Activated CD8-positive, alpha-beta T cell treated with anti-CD3 and anti-CD28 coated beads for 36 hours (primary cell): ENCODE measurements at places on chromosomes 5 and 9. TPM values are rescaled to one million over a fixed set of nuclear protein-coding genes. Genes with fewer than 3 reads are reported as not detected.

DNA sequence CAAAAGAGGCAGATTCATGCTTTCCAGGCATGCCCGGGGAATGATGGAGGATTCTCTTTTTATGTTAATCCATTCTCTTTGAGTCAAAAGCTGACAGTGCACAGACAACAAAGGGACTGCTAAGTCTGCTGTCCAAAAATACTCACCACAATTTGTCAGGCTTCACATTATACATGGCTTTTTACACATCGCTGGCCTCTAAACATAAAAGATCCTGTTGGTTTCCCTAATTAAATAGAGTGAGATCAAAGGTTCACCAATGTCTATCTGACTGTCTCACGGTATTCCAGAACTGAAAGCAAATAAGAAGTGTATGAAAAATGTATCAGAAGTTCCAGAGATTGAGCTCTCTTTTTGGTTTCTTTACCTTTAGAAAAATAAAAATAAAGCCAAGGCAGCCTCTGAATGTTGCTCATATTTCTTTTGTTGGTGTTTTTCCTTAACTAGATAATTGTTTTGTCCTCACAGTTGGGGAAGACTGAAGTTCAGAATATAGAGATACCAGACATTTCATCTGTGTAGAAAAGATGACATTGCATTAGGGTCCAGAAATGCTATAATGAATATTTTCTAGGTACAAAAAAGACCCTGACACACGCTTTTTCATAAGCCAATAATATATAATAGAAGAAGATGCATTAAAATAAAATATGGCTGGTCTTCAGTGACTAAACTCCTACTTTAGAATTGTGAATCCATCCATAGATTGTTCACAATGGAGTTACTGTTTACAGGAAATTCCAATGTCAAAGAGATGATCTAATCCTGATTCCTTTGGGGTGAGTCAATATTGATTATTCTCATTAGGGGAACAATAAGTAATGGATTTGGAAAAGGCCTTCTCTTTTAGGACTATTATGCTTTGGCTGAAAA, 688.2 kb upstream of the CDH6 start:
- H3K27ac ChIP-seq: no peak overlapping the region
- no peaks in the 10 kb centered on the region for H3K27me3 ChIP-seq
- H3K4me3 ChIP-seq: no peak overlapping the region
- no peaks in the 10 kb centered on the region for H3K36me3 ChIP-seq
- no peaks in the 10 kb centered on the region for H3K4me1 ChIP-seq

DNA sequence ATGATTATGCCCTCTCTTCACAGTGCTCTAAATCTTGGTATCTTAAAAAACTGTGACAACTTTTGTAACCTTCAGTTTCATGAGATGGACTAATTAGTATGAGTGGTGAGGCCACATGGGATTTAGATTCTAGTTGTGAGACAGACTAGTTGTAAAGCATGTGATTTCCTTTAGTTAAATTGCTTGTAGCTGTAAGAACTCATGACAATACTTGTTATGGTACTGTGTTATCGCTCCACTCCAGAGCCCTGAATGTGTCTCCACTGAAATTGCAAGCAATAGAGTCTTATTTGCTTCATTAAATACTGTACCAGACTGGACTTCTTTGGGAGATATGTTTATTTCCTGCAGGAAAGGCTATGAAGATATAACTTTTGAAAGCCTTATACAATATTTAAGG, 1198.3 kb upstream of the CDH6 start:
- H3K27ac ChIP-seq: no peak overlapping the region
- no peaks in the 10 kb centered on the region for H3K4me1 ChIP-seq
- no peak overlapping the region for H3K4me3 ChIP-seq
- no peaks in the 10 kb centered on the region for H3K36me3 ChIP-seq

DNA sequence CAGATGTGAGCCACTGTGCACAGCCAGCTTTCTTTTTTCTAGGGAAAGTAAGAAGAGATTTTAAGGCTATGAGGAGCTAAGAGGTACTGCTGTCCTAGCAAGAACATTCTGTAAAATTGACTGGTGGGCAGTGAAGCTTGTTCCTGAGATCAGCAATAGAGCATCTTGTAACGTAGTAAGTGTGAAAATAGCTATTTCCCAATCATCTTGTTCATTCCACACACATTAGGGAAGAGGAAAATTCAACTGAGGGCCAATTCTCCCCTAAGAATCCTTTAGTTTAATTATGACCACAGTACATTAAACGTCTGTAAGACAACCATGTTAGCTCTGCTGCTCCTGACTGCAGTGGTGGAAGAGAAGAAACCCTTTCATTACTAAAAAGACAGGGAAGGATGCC, 246.2 kb downstream of the EFNA5 start:
- H3K27me3 ChIP-seq: peaks cover 2% of the 10 kb centered on the region
- DNase-seq: no peak
- H3K27ac ChIP-seq: no peak overlapping the region

DNA sequence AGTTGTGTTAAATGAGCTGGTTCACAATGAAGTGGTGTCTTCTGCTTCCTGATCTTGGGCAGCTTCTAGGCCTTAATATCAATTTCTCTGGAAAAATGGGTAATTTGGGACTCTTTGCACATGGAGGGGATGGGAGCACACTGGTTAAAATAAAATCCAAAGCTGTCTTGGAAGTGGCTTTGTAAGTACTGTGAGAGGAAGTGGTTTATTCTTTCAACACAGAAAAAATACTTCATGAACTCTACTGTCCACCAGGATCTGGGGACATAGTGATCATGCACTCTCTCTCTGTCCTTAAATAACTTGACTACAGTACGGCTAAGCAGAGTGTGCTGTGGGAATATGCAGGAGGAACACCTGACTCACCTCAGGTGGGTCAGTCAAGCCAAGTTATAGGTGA, 2.4 kb downstream of the PCYOX1L start:
- peaks cover 43% of the 10 kb centered on the region for H3K4me1 ChIP-seq
- H3K27me3 ChIP-seq: no peaks in the 10 kb centered on the region
- H3K4me3 ChIP-seq: no peak overlapping the region
- DNase-seq: no peak

DNA sequence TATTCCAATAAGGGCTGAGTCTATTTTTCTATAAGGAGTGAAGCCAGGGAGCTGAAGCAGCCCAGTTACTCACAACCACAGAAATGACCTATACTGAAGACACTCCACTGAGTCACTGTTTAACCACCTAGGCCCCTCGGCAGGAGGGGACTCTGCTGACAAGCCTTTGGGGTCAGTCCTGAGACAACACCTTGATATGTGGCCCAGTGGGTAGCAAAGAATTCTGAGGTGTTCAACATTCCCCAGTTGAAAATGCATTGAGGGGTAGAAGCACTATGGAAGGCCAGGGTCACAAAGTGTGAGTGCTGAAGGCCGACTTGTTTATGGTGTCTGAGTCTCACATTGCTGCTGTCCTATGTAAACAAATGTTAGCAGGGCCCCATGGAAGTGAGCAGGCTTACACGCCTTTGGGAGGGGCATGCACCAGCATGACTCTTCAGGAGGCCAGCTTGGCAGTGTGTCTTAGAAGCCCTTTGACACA, 112.6 kb upstream of the NFIL3 start:
- peaks cover 7% of the 10 kb centered on the region for H3K4me1 ChIP-seq
- no peak overlapping the region for H3K27ac ChIP-seq
- DNase-seq: no peak
- no peaks in the 10 kb centered on the region for H3K36me3 ChIP-seq
- peaks cover 7% of the 10 kb centered on the region for H3K27me3 ChIP-seq

The TXNDC8 gene
- total RNA-seq: not detected
